ENCODE measurements at places on chromosomes 4 and X. TPM values are rescaled to one million over a fixed set of nuclear protein-coding genes. Genes with fewer than 3 reads are reported as not detected.

Gene SLC49A3
- total RNA-seq = 0.35 TPM

Gene ODAM
- not detected for total RNA-seq

Gene F8A3
- total RNA-seq = 37.9 TPM

Gene TLR1
- total RNA-seq = 21.0 TPM

Gene ZXDA
- 4.6 TPM for total RNA-seq

Gene PDGFRA
- not detected for total RNA-seq

Gene QDPR
- 26.8 TPM for total RNA-seq

Gene SLC25A4
- 2.2 TPM for total RNA-seq

Gene MAGEA10
- not detected for total RNA-seq

Gene TEX13A
- not detected for total RNA-seq

Gene FGA
- not detected for total RNA-seq

Gene F11
- total RNA-seq = not detected

Gene RAB41
- total RNA-seq = not detected

Gene N4BP2
- 39.2 TPM for total RNA-seq

Gene ADH1A
- total RNA-seq = not detected

Gene KLHL4
- not detected for total RNA-seq

Gene FAAH2
- 1.4 TPM for total RNA-seq

Gene GAGE13
- total RNA-seq = not detected

Gene PDZD4
- 0.60 TPM for total RNA-seq

Gene TEX13D
- not detected for total RNA-seq

Gene IRS4
- total RNA-seq = not detected

Gene RFC1
- total RNA-seq = 78.3 TPM

Gene RRH
- total RNA-seq = 0.22 TPM

Gene DGKK
- total RNA-seq = not detected

Gene DUX4
- total RNA-seq = not detected

Gene C1QTNF7
- not detected for total RNA-seq

Gene SOX3
- total RNA-seq = not detected

Gene ARHGEF38
- total RNA-seq = not detected

Gene RHOXF1
- not detected for total RNA-seq

Gene ZBTB49
- 7.9 TPM for total RNA-seq

Gene FAM184B
- not detected for total RNA-seq

Gene MAGEB2
- not detected for total RNA-seq

Gene HSD17B13
- 0.07 TPM for total RNA-seq

Gene TRO
- 0.74 TPM for total RNA-seq

Gene CFAP299
- not detected for total RNA-seq

Gene CYLC1
- not detected for total RNA-seq

Gene CDX4
- total RNA-seq = not detected

Gene CHRNA9
- not detected for total RNA-seq

Gene ARHGAP36
- not detected for total RNA-seq

Gene CLDN34
- total RNA-seq = not detected

Gene PPP2R2C
- not detected for total RNA-seq

Gene CPZ
- total RNA-seq = not detected

Gene SLC9B1
- total RNA-seq = 1.9 TPM

Gene PCDH19
- total RNA-seq = not detected

Gene ADRA2C
- not detected for total RNA-seq

Gene BTC
- not detected for total RNA-seq

Gene JCHAIN
- total RNA-seq = not detected

Gene PNMA5
- 0.10 TPM for total RNA-seq

Gene OTC
- total RNA-seq = not detected

Gene STATH
- not detected for total RNA-seq

Gene CASP6
- 25.7 TPM for total RNA-seq

Gene ABLIM2
- total RNA-seq = 0.30 TPM

Gene PLP1
- total RNA-seq = not detected

Gene SSX3
- not detected for total RNA-seq

Gene SPANXA2
- total RNA-seq = not detected

Gene ENPEP
- 0.02 TPM for total RNA-seq

All from activated CD4-positive, alpha-beta T cell treated with anti-CD3 and anti-CD28 coated beads, Interleukin-2, amount 10 ng/mL, durations not matched to agents 7 days and 5 days (primary cell).